ENCODE measurements at places on chromosomes 13 and 19. TPM values are rescaled to one million over a fixed set of nuclear protein-coding genes. Genes with fewer than 3 reads are reported as not detected.

Gene SIX5
- 5.6 TPM for total RNA-seq

Gene KLK8
- not detected for total RNA-seq

Gene CBARP
- total RNA-seq: 2.2 TPM

Gene ZNF765
- total RNA-seq: 10.1 TPM

Gene CRTC1
- total RNA-seq: 1.1 TPM

Gene PROZ
- not detected for total RNA-seq

GRCh38 chr13:29664591-29664990 is 69.1 kb upstream of the SLC7A1 start:
- DNase-seq: no peak

- DNase-seq: no peak
Observed at GRCh38 chr13:75352641-75353327, 129.2 kb downstream of the TBC1D4 start.

- DNase-seq: no peak
Observed at GRCh38 chr19:4676955-4677731, 7.0 kb upstream of the MYDGF start.

DNA sequence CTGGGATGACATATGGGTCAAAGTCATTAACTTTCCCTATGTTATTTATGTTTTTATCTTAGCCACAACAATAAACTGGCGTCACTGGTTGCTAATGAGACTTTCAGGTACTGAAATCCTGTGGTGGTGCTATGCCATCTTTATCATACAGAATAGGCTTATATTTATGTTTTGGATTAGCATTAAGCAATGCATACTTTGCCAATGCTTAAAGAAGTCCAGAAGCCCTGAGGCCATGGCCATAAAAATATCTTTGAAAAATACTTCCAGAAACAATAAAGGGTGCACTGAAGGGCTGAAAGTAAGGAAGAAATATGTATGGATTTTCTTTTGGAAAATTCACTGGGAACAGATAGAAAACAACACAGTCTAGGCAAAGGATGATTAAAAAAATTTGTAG is 304.6 kb upstream of the SLC10A2 start:
- DNase-seq: no peak

DNA sequence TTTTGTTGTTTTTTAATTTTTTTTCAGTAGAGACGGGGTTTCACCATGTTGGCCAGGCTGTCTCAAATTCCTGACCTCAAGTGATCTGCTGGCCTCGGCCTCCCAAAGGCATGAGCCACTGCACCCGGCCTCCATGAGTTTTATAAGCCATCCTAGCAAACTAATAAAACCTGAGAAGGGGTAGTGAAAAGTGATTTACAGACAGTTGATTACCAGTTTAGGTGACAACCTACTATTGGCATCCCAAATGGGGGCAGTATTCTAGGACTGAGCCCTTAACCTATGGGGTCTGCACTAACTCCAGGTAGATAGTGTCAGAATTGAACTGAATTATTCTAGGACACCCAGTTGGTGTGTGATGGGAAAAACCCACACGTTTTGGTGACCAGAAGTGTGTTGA is 6.5 kb upstream of the LATS2 start:
- no peak for DNase-seq

- no peak for DNase-seq
Observed at GRCh38 chr13:111506125-111506524, 185.7 kb downstream of the TEX29 start.

DNA sequence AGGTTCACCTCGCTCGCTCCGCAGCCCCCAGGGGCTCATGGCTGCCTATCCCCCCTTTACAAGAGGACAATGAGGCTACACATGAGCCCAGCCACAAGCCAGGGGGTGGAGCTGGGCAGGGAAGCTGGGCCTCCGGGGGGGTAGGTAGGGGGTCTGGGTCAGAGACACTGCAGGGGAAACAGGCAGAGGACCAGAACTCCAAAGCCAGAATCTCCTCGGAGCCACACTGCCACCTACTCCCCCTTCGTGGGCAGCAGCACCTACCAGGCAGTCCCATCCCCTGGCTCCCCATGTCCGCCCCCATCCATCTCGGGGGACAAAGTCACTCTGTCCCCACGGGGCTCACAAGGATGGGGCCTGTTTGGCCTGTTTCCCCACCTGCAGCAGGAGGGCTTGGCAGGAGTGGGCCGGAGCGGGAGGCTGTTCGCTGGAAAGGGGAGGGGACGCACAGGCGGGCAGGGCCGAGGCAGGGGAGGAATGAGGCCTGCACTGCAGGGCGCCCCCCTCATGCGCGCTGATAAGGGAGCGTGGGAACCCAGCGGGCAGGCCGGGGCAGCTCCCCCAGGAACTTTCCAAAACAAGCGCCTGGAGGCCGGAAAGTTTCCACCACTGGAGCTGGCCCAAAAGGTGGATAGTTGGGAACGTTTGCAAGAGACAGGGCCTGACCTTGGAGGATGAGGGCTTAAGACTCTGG is 545 bp upstream of the ISYNA1 start:
- DNase-seq: no peak

DNA sequence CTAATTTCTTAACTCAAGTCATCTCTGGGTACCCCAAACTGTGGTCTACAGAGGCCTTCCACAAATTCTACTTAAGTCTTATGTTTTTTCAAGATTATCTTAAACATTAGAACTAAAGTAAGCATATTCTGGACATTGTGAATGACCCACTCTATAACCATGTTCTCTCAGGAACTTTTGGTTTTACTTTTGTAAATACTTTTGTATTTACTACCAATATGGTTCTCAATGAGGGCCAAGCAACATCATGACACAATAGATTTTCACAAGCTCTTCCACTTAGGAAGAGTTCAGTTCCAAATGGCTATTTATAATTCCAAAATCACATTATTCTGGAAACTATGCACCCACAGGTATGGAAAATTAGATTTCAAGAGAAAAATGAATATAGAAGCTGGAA is 10.8 kb downstream of the DIAPH3 start:
- no peak for DNase-seq

- no peak for DNase-seq
Observed at GRCh38 chr13:55887561-55887960, 1253.2 kb upstream of the PRR20A start.

DNA sequence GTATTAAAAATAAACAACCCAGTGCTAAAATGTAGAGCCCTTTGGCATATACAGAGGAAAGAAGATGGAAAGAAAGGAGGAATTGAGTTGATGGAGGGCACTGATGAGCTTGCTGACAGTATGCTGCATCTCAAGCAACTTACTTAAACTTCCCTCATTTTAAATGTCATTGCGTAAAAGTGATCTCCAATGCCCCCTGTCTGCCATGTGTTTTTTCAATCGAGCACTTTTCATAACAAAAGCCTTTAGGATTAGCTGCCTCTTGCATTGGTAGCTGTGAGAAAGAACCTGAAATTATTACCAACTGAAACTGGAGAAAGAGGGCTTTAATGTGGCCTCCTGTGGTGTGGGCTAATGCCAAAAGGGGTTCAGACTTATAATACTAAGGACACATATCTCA is 541.6 kb downstream of the SUCLA2 start:
- no peak for DNase-seq

- no peak for DNase-seq
Observed at GRCh38 chr13:73450583-73450982, 391.8 kb downstream of the KLF5 start.

DNA sequence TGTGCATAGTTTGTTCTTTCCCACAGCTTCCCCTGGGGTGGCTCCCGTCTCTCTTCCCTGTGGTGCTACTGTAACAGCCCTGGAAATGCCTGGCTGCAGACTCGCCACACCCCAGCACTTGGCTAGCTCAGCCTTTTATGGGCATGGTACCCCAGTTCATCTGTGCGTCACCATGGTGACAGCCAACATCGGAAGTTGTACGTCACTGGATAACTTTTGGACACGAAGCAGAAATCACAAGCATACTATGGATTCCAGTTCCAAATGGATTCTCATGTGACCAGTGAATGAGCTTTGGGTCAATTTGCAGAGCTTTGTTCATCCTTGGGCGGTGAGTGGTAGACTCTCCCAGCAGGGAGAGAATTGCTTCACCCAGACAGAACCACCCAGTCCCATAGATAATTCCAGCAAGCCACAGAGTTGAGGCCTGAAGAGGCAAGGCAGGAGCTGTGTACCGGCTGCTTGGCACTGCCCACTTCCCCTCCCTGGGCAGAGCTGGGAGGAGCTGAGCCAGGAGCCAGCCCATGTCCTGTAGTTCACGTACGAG is 54.4 kb downstream of the COL4A2 start:
- no peak for DNase-seq

GRCh38 chr13:44906713-44907112 is 82.6 kb downstream of the NUFIP1 start:
- DNase-seq: no peak

DNA sequence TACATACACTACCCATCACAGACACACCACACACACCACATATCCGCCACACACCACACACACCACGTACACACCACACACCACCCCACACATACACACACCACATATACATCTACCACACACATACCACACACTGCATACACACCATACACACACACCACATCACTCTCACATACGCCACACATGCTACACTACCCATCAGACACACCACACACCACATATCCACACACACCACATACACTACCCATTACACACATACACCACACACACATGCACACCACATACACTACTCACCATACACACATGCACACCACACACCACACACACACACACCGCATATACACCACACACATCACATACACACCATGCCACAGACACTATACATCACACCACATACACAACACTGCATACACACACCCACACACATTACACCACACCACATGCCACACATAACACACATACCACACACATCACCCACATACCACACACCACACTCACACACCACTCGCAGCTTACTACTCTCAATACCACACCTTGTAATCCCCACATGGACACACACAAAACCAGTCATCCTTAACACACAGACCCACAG is 9.5 kb downstream of the ERFL start:
- DNase-seq: no peak

- DNase-seq: no peak
Observed at GRCh38 chr19:42554046-42554575, 25.8 kb upstream of the CEACAM1 start.

GRCh38 chr13:106565127-106565775 is 2.7 kb downstream of the ARGLU1 start:
- DNase-seq: no peak

DNA sequence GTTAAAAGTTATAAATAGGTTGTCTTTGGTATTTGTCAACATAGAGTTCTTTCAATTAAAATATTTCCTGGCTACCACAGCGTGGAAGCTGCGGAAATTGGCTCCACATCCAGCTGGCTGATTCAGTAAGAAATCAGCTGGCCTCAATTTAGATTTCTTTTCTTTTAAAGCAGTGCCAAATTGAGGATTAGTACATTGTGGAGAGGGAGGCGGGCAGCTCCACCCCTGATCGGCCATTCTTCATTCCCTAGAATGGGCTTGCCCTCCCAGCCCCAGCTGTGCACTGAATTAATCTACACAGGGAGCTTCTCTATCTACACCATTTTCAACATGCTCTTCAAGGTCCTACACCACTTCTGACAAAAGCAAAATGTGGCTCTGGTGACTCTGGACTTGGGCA is 624.8 kb downstream of the DACH1 start:
- no peak for DNase-seq

GRCh38 chr13:92829930-92830329 is 396.7 kb upstream of the GPC6 start:
- no peak for DNase-seq
